ENCODE measurements at places on chromosomes 4 and X. TPM values are rescaled to one million over a fixed set of nuclear protein-coding genes. Genes with fewer than 3 reads are reported as not detected.
A peak's percentile ranks its signal among the peaks of the same experiment; 100 is the strongest.

GRCh38 chr4:3668825-3669552 is 97.2 kb upstream of the ADRA2C start:
- no peak for DNase-seq

DNA sequence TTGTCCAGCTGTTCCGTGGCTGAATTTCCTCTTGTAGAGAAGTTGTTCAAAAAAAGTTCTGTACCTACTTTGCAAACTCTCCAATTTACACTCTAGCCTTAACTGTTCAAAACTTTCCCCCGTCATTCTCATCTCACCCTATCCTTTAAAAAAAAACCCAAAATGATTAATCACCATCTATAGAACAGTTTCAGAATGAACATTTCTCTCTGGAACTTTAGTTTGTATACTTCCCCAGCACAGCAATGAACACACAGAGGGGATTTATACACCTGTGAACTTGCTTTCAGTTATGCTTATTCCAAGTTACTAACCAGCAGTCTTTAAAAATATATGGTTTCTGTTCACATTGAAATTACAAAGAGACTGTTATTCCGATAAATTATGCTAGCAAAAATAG is 1.2 kb downstream of the GEMIN8 start:
- DNase-seq: peak; percentile 6

The CNGA1 gene
- total RNA-seq: 0.06 TPM

The P2RY8 gene
- 8.3 TPM for total RNA-seq

The TRAM1L1 gene
- 1.8 TPM for total RNA-seq

The CHST7 gene
- total RNA-seq: 8.3 TPM

All from lung (tissue), 17 donors.